Immature natural killer cell (primary cell): ENCODE measurements at places on chromosomes 2 and 18.
A peak's percentile ranks its signal among the peaks of the same experiment; 100 is the strongest.

DNA sequence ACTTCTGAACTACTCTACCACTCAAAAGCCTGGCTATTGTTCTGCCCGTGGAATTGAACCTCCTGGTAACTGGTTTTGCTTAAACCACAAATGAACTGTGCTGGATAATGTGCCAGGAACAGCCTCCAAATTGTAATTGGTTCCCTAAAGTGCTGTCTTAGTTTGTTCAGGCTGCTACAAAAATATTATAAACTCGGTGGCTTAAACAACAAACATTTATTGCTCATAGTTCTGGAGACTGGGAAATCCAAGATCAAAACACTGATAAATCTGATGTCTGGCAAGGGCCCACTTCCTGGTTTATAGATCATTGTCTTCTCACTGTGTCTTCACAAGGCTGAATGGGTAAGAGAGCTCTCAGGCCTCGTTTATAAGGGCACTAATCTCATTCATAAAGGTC lies 149.2 kb upstream of the NCKAP5 start:
- no peak for DNase-seq

DNA sequence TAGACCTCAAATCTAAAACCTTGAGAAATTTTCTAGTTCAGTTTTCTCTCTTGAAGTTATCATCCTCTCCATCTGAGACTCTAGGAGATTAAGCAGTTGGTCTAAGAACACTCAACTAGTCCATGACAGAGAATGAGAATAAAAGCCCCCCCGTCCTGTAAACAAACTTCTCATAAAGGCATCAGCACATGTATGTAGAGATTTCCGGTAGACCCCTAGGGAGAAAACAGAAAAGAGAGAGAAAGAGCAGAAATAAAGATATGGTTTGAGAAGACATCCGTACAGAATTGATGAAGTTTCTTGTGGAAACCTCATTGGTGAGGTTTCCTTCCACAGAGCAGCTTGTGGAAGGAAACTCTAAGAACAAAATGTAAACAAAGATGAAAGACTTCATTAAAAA lies 3.2 kb upstream of the GPR155 start:
- no peak for DNase-seq

GRCh38 chr2:8304821-8305766 lies 376.8 kb upstream of the ID2 start:
- DNase-seq = peak; percentile 38

DNA sequence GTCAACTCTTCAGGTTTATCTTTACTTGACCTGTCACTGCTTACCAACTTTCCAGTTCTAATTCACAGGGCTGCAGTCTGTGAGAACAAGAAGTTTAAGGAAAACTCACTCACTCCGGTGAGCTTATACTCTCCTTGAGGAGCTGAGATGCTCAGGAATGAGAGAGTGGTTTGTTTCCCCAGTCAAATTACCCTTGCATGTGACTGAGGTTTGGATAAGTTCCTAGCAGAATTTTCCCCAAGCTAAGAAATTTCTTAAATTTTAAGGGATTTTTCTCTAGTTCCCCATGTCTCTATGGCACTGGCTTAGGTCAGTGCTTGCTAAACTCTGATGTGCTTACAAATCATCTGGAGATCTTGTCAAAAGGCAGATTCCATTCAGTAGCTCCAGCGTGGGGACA lies 12.8 kb upstream of the CCDC85A start:
- DNase-seq = no peak

GRCh38 chr2:113219889-113220641 lies 46.3 kb downstream of the PSD4 start:
- DNase-seq = no peak

DNA sequence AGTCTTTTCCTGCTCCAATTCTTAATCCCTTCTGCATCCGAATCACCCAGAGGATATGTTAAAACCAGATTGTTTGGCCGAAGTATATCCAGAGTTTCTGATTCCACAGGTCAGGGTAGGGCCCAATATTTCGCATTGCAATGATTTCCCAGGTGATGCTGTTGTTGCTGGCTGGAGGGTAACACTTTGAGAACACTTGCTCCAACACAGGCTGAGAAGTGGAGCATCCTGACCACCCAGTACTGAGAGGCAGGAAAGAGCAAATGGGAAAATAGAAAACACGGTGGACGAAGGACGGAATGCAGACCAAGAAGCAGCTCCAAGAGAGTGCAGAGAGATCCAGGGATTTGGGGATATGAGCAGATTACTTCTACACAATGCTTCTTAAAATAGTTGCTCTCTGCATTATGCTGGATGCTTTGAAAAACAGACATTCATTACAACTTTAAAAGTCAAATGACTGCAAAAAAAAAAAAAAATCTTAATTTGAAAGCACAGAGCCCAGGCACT lies 362.2 kb upstream of the SLC14A2 start:
- no peak for DNase-seq

DNA sequence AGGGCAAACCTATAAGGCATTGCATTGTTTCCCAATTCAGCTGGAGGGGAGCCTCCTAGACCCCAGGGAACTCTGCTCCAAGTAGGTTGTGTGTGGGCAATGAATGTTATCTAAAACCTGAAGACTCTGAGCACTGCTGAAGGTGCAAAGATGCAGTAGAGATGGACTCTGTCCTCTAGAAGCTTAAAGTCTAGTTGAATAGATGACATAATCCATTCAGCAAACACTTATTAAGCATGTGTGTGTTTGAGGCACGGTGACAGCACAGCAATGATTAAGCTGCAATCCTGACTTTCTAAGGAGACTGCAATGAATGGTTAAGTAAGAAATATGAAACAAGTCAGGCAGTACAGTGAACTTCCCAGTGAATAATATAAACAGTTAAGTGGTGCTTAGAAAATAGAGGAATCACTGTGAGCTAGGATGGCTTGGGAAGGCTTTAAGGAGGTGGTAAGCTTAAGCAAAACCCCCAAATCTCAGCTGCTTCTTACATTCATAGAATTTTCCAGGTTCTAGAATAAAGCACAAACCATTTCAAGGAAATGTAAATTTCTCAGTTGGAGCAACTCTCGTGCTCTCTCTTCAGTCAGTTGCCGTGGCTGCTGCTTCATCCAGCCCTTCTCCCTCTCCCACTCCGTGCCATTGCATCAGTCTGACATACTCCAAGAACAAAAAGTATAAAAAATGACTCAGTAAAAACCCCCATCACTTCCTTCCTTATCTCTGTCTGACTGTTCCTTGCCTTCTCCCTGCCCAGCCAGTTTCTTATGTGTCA lies 19.1 kb downstream of the MXD1 start:
- no peak for DNase-seq

DNA sequence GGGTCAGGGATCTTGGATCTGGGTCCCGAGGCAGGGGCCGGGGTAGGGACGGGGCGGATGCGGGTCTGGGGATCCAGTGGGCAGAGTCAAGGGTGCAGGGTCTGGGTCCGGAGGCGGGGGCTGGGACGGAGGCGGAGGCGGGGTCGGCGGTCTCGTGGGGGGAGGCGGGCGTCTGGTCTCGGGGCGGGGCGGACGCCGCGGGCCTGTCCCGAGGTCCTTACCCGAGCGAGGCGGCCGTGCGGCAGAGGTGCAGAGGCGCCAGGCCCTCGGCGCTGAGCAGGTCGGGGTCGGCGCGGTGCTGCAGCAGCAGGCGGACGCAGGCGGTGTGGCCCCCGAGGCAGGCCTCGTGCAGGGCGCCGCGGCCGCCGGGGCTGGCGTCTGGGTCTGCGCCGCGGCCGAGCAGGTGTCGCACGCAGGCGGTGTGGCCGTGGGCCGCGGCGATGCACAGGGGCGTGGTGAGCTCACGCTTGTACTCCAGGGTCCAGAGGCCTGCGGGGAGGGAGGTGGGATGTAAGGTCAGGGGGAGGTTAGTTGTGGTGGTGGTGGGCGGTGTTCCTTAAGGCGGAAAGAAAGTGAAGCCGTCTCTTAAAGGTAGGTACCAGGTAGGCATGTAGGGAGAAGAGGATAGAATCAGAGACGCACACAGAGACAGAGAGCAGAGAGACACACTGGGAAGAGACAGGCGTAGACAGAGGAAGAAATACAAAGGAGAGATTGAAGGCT lies 26.6 kb downstream of the ASB18 start:
- DNase-seq = no peak

DNA sequence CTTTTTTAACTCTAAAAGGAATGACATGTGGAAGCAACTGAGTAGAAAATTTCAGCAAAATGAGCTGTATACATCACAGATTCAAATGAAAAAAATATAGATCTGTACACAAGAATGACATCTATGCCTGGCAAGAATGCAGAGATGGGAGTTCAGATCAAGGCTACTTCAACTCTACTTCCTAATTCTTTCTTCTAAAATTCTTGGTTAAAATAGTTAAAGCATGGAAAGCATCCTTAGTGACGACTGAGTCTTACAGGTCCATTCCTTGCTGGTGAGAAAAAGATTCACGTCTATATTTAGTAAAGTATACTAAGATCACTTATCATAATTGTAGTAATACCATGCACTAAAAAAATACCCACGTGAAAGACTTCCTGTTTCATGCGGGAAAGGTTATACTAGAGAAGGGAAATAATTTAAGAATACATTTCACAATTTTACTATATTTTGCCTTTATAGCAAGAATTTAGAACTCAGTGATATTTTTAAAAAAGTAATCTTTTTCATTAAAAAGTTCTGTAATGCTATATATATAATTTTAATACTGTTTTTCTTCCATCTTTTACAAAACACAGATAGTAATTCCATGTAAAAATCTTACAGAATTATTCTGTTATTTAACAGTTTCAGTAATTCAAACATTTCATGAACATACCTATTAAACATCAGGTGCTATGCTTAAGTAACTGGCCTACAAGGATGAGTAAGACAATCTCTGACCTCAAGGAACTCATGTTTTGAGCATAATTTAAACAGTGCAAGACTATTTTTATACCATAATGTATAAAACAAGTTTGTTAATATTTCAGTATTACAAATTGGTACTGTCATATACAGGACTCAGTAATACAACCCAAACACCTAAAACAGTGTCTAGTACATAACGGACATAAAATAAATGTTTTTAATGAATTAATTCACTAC lies 159.6 kb downstream of the BAZ2B start:
- no peak for DNase-seq

GRCh38 chr2:26196683-26197418 lies 24.0 kb downstream of the GAREM2 start:
- DNase-seq = no peak

DNA sequence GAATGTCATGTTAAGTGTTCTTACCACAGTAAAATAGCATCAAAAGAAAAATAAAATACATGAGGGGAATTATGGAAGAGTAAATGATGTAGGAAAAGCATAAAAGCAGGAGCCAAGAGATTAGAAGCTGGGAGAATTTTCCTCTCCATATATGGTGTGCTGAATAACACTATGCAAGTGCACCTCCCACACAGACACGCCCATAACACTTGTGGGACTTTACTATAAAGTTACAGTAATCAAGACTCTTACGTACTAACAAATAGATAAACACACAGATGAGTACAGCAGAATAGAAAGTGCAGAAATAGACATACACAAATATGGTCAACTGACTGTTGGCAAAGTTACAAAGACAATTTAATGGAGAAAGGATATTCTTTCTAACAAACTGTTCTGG lies 16.0 kb upstream of the SPHKAP start:
- DNase-seq = no peak

DNA sequence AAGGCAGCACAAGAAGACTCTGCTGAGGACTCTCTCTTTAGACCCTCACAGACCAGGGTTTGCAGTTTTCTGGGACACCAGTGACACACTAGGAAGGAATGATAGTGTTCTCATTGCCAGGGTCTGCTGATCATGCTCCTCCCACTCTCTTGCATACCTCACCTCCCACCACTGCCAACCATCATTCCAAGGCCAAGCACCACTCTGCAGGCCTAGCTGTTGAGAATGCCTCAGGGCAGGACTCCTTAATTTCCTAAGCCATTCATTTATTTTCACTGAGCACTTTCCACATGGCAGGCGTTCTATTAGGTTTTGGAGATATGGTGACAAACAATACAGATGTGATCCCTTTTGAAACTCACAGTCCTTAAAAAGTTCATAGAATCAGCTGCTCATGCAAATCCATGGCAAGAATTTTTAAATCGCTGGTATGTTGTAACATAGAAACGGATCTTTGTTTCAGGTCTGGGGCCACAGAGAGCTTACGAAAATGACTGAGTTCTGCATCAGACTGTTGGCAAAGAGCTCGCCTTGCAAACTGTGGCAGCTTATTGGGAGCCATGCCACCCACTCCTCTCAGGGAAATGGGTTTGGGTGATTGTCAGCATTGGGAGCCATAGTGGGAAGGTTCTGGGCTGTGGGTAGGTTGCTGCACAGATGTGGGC lies 78.5 kb downstream of the XDH start:
- DNase-seq = no peak

DNA sequence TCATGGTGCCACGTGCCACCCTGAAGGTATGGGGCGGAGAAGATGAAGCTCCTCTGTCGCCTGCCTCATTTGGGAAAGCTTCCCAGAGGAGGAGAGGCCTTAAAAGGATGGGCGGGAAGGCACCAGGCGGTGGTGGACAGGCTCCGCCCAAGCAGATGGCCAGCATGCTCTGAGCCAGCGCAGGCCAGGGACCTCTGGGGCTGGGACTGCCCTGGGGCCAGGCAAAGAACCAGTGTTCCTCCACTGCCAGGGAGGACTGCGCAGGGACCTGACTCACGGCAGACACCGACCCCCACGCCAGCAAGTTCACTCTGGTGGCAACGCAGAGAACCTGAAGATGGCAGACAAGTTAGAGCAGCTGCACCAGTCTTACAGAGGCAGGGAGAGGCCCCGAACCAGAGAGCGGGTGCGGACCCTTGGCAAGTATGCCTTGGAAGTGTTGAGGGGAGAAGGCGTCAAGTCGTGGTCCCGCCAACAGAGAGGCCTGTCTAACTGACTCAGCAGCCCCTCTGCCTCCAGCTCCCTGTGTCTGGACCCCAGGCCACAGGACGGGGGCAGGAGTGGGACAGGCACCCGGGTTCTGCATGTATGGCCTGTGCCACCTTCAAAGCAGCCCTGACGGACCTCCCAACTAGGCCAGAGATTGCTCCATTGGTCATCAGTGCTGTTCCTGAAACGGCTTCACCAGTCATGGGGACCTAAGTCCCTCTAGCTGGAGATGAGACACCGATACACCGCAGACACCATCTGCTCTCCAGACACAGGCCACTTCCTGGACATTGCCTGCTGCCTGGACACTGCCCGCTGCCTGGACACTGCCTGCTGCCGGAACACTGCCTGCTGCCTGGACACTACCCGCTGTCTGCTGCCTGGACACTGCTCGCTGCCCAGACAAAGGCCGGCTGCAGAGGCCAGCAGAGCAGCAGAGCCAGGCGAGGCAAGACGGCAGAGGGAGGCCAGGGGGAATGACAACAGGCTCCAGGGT lies 124.7 kb downstream of the HDAC4 start:
- DNase-seq = no peak

DNA sequence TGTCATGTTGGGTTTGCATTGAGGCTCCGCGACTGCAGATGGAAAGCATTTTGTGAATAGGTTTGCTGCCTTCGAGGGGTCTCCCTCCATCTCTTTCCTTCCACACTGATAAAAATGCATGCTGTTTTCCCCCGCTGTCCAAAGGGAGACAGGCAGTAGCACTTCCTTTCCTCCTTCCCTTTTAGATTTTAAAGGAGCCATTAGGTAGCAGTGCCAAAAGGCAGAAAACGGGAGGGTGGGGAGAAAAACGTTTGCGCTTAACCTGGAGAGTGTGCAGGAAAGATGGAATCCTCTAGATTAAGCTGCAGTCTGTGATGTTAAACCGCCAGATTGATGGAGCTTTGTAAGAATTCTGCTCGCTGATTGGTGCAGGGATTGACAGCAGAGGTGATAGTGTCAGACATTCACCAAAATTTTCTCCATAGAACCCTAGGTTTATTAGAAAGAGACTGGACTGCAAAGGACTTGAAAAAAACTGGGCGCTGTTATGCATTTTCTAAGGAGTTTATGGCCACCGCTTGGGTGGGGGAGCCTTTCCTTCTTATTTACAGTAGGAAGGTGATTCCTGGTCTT lies 688 bp downstream of the MAPRE2 start:
- DNase-seq = peak; percentile 47
